ENCODE measurements at places on chromosomes 7 and 10.

DNA sequence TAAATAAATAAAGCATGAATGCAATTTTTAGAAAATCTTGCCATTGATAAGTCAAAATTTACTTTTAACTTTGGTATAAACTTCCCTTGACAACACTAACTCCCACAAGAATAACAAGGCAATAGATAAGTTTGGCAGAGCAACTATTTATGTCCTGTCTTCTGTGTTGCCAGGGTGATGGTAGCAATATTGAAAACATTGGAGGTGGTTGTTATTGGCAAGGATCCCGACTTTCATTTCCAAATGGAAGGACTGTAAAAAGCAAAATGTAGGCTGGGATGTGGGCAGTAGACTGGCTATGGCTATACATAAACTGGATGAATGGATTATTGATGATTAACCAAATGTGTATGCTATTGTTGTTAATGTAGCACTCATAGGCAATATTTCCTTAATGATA, 134.9 kb upstream of the CACNA2D1 start:
- no peak for DNase-seq

- DNase-seq: no peak
Measured at GRCh38 chr10:28997734-28998133, 291.1 kb upstream of the LYZL1 start.

GRCh38 chr7:74084722-74085578, 1.3 kb downstream of the LIMK1 start:
- DNase-seq: no peak

- no peak for DNase-seq
Measured at GRCh38 chr7:150983893-150984368, 5.8 kb upstream of the KCNH2 start.

- no peak for DNase-seq
Measured at GRCh38 chr10:128152741-128153580, 26.7 kb upstream of the MKI67 start.

DNA sequence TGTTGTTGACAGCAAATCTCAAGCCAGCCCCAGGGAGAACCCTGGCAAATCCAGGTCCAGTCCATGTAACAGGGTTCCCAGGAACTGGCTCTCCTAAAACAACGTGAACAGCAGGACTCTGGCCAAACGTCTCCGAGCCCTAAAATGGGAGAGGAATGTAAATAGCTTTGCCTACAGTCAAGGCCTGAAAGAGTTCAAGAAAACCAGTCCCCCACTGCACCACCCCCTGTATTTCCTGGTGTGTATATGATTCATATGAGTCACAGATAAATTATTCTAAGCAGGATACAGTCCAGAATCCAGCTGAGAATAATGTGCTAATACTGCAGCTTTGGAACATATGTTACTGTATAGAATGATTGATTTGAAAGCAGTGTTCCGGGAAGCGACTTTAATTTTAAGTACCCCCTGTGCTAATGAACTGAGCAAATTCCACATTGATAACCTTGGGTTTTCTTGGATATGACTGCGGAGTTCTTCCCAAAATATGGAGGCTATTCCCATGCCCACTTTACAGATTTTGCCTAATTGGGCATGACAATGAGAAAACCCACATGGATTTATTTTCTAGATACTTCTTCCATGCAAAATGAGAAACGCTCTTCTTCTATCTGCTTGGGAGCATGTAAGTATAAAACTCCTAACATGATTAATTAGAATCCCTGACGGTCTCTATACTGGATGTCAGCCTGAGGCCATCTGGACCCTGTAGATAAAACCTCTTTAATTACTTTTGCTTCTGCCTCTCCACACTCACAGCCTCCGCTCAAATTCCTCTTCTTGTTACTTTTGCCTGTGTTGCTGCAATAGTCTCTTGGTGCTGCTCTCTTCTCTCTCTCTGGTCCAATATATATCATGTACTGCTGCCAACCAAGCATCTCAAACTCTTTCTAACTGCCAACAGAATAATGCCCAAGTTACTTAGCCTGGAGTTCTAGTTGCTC, 50.2 kb downstream of the LAMB4 start:
- DNase-seq: no peak

DNA sequence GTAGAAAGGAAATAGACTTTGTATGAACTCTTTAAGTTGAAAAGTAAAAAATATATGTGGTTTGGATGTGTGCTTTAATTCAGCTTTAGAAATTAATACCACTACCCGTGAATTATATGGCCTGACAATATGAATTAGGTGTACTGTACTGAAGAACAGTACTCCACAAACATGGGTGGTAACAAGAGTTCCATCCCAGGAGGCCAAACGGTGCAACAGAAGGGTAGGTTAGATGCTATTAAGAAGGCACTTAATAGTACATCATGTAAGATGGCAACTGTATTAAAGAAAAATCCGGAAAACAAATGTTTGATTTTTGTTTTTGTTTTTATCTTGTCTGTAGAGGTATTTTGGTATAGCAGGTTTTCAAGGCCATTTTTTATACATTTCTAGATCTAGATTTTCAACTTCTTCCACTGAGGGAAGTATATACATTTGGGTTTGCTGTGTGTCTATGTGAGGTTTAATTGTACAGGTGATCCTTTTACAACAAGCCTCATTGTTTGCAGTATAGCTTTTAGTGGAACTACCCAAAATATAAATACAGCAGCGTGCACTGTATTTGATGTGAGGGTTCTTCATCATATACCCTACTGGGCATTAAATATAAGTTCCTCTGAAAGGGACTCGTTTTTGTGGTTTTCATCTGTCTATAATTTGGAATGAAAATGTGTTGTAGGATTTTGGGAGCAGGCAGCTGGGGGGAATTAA, 115.7 kb downstream of the SVOPL start:
- no peak for DNase-seq

DNA sequence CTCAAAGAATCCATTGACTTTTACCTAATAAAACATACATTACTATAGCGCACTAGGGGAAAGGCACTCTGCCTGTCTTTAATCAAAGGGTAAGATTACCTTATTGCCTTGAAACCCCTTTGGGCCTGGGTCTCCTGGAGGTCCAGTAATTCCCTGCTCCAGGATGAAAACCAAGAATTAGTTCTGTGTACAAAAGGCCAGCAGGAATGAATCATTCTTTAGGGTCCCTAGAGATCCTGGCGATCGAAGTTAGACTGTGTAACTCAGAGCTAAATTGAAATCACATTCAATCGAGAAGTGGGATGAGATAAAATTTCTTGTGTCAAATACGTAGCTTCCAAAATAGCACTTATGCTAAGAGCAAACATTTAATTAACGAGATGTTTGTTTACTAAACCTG, 29.8 kb downstream of the COL28A1 start:
- DNase-seq: no peak

DNA sequence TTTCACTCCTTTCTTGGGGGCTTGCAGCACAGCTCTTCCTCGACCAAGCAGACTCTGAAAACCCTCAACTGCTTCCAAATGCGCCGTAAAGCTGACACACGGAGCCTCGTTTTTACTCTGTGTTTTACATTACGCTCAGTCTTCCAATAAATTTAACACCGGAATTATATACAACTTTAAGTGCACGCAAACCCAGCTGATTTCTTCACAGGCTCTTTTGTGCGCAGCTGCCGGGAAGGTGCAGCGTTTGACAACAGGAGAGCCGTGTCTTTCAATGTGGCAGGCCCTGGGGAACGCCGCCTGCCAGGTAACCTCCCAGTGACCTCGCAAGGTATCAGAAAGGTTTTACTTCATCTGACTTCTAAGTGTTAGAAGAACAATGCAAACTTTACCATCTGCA, 35.0 kb downstream of the GFRA1 start:
- DNase-seq: no peak

GRCh38 chr7:133293384-133294160, 40.7 kb downstream of the EXOC4 start:
- no peak for DNase-seq

DNA sequence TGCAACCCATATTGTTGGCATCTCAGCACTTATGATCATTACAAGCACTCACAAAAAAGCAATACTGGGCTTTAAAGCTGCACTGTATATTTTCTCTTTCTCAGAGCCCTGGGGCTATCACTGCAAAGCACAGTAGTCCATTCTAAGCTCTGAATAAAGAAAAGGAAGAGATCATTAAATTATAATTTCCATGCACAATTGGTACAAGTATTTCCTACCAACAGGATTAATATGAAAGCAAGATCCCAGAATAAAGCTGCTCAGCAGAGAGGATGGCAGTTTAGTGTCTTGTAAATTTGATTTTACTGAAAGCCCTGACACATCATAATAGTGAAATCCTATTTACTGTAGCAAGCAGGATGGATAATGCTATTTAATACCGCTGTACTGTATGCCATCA, 205.3 kb downstream of the CHCHD3 start:
- no peak for DNase-seq

DNA sequence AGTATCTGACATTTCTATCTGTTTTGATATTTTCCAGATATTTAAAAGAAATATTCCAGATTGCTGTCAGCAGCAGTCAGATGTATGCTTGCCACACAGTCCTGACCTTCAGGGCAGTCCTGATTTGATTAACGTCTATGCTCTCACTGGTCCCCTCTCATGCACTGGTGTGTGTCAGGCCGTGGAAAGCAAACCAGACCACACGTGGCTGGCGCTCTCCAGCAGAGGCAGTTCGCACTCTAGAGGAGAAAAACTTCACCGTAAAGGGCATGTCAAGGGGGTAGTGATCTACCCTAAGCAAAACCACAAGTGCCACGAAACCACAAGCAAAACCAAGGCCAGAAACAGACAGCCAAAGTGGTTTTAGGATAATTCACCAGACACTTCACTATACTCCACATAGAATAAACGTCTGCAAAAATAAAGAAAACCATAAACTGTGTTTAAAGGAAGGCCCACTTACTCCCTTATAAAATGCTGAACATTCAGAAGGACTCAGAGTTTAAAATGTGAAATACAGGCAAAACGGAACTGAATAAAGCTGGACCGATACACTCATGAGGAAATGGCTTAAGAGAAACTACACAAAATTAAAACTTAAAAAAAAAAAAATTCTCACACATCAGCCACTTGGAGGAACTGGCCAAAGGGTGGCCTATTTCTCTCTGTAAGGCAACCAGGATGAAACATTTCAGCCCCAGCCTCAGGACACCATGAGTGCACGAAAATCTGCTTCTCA, 26.4 kb downstream of the PARP12 start:
- DNase-seq: no peak

- DNase-seq: no peak
Measured at GRCh38 chr10:100114976-100115770, 33.5 kb upstream of the CPN1 start.

DNA sequence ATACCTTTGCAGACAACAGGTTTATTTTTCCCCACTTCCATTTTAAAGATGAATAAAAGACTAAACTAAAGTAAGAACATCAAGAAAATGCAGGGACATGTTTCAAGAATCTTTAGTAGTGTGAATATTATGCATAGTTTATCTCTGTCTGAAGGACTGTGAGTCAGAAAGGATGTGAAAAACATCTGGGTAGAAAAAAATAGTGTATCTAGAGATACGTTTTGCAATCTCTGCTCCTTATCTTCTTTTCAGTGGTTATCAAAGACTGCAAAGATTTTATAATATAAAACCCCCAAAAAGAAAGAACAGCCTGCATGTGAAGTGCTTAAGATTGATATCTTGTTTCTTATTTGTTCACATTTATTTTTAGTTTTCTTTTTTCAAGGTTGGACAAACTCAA, 101.9 kb upstream of the ARHGAP21 start:
- no peak for DNase-seq

- no peak for DNase-seq
Measured at GRCh38 chr7:57449904-57450303, at the start of gene ZNF716. TSS of gene ZNF716 (plus strand) at chr7:57450177. CDS start at chr7:57450289, 112 bp downstream.

DNA sequence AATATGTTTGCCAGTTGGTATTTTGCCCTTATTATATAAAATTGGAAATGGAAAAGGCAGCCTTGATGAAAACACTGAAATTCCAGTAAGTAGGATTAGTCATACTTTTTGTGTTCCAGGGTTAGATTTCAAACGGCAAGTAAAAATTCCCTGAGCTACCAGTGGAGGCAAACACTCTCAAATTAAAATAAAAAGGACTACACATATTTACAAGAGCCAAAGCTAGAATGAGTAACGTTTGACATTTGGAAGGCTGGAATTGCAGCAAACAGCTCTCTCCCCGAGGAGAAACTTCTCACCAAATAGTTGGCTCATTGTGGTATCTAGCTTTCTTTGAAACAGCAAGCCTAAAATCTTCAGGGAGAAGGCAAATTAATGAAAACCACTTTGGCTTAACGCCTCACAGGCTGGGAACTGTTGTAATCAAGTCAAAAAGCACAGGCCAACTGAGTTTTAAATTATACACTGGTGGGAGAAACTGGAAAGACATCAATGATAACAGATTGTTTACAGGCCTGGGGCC, 288.4 kb downstream of the SNX13 start:
- DNase-seq: no peak

GRCh38 chr7:99918959-99919813, at the start of gene TRIM4:
TSS of gene TRIM4 (minus strand) at chr7:99919530. CDS start at chr7:99919401, 129 bp downstream.
- DNase-seq: peak; percentile 83

- no peak for DNase-seq
Measured at GRCh38 chr10:30915146-30915545, 116.5 kb downstream of the ZNF438 start.

DNA sequence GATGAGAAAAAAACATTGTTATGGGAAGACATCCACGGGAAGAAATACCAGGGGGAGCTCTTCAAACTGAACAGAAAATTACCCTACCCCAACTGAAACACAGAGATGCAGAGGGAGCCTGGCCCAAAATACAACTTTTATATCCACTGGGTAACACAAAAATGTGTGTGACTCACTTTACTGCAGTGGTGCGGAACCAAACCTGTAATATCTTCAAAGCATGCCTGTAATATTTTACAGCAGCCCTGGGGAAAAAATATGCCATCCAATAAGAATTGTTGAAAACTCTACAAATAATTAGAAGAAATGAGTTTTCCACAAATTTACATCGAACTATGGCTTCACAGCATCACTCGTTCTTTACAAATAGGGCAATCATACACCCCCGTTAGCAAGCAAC, 49.8 kb upstream of the SRRM3 start:
- no peak for DNase-seq

DNA sequence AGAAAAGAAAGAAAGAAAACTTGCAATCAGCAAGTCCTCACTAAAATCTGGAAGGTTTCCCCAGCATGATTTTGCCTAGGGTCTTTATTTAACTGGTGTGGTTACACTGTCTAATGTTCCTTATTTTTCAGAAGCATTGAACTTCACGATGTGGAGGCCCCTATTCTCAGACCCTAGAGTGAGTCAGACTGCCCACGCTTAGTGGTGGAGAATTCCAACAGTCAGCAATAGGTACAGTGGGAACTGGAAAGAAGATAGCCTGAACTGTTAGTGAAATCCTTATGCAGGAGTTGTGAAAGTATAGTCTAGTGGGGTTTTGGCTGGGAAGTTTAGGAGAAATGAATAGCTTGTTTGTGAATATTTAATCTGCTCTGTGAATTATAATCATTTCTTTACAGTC, 115.0 kb downstream of the FZD1 start:
- DNase-seq: no peak

All from liver (tissue), 10 donors.